Left renal cortex interstitium (tissue), 4 donors: ENCODE measurements at places on chromosomes 11 and 22. TPM values are rescaled to one million over a fixed set of nuclear protein-coding genes. Genes with fewer than 3 reads are reported as not detected.

APIP gene
- 37.1 TPM for polyA plus RNA-seq

- DNase-seq = no peak
Measured at GRCh38 chr22:27134315-27134701, 476.9 kb downstream of the MIAT start.

- DNase-seq = no peak
Measured at GRCh38 chr22:27150544-27150941, 493.2 kb downstream of the MIAT start.

DNA sequence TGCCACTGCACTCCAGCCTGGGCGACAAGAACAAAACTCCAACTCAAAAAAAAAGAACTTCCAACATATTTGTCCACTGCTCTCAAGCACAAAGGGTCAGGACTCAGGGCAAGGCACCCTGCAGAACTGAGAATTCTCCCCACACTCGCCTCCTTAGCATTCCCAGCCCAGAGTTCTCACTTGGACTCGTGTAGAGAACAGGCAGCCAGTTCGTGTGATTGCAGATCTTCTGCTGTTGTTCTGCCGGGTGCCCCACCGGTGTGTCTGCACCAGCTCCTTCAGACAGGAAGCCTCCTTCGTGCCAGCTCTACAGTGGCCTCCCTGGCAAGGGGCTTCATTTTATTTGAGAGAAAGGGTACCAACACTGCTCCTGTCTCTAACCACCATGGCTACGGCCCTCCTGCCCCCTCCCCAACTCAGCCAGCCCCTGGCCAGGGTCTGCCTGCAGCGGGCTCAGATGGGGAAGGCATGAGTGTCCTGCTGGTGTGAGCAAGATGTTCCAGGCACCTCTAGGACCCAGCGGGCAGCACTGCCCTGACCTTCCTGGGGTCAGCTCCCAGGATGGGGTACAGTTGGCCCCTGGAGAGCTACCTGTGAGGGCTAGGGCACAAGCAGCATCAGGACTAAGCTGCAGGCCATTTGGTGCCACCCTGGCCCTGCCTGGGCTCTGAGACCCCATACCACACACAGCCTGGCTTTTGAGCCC lies 19.5 kb upstream of the SCGB1A1 start:
- DNase-seq = no peak

- no peak for DNase-seq
Measured at GRCh38 chr22:27987557-27987956, 68.5 kb upstream of the PITPNB start.

CLCF1 gene
- 9.2 TPM for polyA plus RNA-seq

GRCh38 chr11:120057595-120058581 lies 80.0 kb downstream of the TRIM29 start:
- no peak for DNase-seq

GRCh38 chr11:43962383-43963278 lies 20.2 kb downstream of the C11orf96 start:
- DNase-seq = no peak

MPPED2 gene
- polyA plus RNA-seq = 23.1 TPM

DNA sequence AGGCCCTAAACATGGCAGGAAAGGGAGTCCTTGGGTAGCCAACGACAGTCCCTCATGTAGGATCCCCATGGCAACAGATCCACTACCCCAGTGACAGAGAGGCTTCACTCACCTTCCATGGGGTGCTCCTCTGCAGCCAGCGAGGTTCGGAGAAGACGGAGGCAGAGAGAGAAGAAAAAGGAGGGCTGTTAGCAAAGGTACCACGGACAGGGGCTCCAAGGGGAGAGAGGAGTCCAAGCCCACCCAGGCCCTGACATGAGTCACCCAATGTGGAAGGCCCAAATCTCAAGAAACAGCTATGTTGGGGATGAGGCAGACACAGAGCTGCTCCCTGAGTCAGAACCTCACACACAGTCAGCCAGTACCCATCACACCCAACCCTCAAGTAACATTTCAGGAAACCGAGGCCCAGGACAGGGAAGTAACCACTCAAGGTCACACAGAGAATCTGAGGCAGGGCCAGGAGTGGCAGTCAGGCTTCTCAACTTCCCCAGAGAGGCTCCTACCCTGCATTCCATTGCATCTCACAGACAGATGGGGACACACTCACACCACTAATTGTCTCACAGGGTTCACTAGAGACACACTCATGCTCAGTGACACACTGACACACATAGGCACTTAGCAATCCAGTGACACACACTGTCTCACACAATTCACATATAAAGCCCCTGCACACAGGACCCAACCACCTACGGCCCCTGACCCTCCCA lies 25.2 kb downstream of the NRXN2 start:
- no peak for DNase-seq

RFPL2 gene
- polyA plus RNA-seq = 0.23 TPM

OR5M10 gene
- polyA plus RNA-seq = not detected

APOA4 gene
- polyA plus RNA-seq = not detected

- DNase-seq = no peak
Measured at GRCh38 chr11:17153757-17154156, 54.0 kb downstream of the PIK3C2A start.

DNA sequence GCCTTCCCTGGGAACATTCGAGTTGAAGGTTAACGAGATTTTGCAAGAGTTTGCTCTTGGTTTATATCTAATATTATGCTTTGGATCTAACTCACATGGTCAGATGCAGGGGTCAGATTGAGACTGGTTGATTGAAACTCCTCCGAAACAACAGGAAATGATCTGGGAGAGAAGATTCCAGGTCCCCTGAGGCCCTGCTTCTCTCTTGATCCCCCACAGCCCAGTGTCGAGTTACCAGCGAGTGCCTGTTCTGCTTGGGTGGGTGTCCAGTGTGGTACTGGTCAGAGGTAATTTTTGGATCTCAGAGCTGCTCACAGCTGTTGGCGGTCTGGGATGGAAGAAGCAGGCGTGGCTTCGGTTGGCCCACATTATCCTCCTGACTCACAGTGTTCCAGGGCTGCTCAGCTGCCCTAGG lies 9.2 kb downstream of the FBLN1 start:
- DNase-seq = peak; percentile 68

DNA sequence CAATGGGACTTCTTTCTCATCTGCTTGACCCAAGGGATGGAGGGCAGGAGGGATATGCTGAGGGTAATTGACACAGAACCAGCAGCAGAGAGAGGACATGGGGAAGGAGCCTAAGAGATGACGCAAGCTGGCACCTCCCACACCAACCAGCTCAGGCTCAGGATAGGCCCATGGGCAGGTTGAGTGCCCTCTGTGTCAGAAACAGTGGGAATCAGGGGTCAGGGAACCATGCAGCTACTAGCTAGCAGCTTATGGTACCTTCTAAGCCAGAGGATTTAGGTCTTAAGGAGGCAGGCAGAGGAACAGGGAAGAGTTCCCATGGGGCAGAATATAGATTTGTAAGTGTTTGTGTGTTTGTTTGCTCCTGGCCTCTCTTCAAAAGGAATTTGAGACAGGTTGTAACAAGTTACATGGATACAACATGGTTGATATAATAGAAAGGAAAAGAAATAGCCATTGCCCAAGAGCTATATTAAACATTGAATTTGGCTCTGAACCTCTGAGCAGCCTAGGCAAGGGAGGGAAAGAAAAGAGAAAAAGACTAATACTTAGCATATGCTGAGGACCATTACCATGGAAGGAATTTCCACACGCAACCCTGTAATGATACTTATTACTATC lies 39.9 kb upstream of the NAV2 start:
- no peak for DNase-seq

FSHB gene
- 0.10 TPM for polyA plus RNA-seq

DSCAML1 gene
- 1.5 TPM for polyA plus RNA-seq

GRCh38 chr11:85276332-85276731 lies 350.8 kb downstream of the DLG2 start:
- DNase-seq = no peak
